AG04449 (cell line): ENCODE measurements at places on chromosomes 12 and 14.

GRCh38 chr14:28678887-28679286, 87.7 kb upstream of the FOXG1 start:
- no peak for DNase-seq

DNA sequence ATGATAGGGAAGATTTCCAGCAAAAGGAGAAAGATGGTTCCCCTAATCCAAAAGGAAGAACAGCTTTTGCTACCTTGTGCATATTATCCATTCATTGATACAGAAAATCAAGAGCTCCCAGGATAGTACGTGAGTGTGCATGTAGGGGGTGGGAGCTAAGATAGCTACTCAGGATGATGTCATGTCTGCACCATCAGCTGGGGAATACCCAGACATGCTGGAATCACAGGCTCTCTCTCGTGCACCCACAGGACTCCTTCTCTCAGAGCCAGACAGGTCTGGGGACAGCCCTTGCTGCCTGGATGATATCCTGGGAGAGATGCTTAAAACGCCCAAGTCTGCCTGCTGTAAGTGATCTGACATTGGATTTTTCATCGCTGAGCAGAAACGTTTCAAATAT, 38.9 kb downstream of the FOXN3 start:
- DNase-seq = peak; percentile 45

DNA sequence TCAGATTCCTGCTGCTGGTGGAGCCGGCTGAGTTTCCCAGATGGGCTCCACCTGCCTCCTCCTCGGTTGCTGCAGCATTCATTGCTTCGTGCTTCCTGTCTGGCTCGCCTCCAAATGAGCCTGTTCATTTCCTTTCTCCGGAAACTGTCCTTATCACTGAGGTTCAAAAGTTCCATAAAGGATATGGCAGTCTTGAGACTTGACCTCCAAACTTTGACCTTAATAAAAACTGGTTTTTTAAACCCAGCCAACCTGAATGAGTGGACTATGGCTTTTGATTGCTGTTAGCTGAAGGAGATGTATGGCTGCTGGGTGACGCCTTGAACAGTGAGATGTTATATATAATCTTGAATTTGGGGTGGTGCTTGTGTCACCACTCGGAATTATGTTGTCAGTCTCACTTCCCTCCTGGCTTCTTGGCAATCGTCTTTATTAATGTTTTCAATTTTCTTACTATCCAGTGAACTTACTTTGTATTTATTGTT, 62.7 kb downstream of the RASSF3 start:
- no peak for DNase-seq

- no peak for DNase-seq
Measured at GRCh38 chr12:89573051-89573810, 47.4 kb upstream of the POC1B start.

DNA sequence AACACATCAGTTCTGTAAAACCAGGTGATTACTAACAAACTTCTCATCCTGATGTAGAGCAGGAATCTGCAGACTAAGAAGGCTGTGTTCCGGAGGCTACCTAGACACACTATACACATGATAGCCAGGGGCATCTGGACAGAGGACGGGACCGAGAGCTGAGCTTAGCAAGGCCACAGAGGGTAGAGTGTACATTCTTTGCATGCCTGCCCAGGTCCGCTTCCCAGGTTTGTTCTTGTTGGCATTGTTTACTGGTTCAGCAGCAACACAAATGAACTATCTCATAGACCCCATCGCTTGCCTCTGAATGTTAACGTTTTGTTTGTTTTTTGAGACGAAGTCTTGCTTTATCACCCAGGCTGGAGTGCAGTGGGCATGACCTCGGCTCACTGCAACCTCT, 17.7 kb upstream of the TEAD4 start:
- no peak for DNase-seq

DNA sequence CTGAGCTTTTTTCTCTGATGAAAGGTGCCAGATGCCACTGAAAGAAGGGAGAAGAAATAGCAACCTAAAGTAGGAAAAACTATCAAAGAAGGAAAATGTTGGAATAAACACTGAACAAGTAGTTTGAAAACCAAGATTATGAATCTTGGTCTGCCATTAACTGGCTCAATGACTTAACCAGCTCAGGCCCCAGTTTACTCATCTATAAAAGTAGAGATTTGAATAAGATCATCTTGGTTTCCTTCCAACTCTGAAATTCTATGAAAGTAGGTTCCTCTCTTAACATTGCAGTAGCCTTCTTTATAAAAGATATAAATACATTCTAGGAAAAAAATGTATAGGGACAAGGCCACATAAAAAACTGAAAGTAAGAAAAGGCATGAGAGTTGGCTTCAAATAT, 16.1 kb upstream of the CCND2 start:
- no peak for DNase-seq

GRCh38 chr12:3135522-3136461, 58.6 kb downstream of the TSPAN9 start:
- no peak for DNase-seq

DNA sequence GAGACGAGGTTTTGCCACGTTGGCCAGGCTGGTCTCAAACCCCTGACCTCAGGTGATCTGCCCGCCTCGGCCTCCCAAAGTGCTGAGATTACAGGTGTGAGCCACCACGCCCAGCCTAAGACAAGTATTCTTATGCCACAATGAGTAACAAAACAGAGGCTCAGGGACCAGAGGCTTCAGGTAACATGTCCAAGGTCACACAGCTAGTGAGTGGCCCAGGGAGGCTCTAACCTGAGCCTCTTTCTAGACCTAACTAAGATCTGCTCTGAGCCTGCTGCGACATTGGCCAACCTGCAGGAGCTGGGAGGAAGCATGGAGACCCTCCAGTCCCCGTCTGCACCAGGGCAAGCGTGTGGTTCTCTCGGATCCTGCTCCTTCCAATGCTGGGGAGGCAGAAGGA, 77.9 kb downstream of the FOXN3 start:
- no peak for DNase-seq

DNA sequence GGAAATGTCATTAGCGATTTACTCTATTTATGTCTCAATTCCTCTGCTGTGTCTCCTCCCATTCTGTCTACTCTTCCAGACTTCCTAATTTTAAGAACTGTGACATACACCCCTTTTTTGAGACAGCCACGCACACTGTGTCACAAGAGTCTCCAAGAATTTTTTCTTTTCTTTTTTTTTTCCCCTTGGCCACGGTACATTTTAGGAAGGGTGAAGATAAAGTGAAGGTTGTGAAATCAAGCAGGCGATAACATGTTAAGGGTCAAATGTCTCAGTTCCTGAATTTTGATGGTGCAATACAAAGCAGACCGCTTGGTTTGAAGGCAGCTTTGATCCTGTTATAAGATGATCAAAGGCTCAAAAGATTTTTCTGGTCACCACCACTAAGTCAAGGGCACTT, 4.3 kb downstream of the OLR1 start:
- DNase-seq = no peak

DNA sequence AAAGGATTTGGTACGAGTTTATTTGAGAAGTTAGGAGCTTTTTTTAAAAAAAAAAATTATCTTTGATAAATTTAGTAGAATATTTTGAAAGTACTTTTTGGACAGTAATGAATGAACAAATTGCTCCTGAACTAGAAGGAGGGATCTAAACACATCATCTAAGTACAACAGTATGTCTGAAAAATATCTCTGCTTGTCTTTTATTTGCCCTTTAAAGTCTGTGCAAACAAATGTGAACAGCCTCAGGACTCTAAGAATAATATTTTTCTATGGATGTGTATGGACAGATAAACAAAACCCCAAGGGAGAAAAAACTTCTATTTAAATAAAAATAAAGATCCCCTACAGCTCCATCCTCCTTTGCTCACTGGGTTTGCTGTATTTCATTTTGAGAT, 19.5 kb downstream of the FBXL14 start:
- DNase-seq = no peak

DNA sequence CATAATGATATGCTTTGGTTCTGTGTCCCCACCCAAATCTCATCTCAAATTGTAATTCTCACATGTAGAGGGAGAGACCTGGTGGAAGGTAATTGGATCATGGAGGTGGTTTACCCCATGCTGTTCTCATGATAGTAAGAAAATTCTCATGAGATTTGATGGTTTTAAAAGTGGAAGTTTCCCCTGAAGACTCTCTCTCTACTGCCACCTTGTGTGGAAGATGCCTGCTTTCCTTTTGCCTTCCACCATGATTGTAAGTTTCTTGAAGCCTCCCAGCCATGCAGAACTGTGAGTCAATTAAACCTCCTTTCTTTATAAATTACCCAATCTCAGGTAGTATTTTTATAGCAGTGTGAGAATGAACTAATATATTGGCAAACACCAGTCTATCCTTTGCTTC, 260.4 kb upstream of the PPFIA2 start:
- DNase-seq = no peak

GRCh38 chr12:29739279-29739991, 44.3 kb downstream of the TMTC1 start:
- no peak for DNase-seq

DNA sequence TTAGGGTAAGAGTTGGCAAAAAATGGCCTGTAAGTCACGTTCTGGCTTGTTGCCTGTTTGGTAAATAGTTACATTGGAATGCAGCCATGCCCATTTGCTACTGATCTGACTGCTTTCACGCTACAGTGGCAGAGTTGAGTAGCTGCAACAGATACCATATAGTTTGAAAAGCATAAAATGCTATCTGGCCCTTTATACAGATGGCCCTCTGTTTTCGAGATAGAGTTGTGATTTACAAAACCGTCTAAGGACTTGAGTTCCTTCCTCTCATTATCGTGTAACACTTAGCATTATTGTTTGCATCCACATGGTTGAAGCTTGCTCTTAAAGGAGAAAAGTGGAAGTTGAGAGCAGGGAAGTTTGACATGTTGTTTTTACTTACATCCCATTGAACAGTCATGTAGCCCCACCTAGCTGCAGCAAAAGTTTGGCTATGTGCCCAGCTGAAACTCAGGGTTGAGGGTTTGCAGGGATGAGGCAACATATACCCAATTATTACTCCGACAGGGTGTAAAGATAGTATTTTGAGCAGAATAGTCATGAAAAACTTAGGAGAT, 11.3 kb upstream of the SCFD1 start:
- DNase-seq = no peak

GRCh38 chr14:59020382-59020781, 168.1 kb upstream of the DAAM1 start:
- no peak for DNase-seq

DNA sequence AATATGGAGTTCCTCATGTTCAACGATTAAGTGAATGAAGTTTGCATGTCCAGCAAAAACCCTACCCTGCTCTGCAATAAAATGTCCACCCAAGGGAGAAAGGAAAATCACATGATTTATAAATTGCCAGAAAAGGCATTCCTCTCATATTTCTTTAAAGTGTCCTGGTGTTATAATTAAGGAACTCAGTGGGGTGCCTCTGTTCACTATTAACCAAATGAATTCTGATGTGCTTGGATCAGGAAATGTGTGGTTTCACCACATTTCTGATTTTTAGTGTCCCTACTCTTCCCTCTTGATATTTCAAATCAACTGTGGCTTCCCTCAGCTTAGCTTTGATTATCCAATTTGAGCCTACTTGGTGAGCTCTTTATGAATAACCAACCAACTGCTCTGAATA, 208.1 kb downstream of the PHLDA1 start:
- DNase-seq = no peak

- DNase-seq = no peak
Measured at GRCh38 chr14:95146079-95146771, 11.1 kb downstream of the DICER1 start.

DNA sequence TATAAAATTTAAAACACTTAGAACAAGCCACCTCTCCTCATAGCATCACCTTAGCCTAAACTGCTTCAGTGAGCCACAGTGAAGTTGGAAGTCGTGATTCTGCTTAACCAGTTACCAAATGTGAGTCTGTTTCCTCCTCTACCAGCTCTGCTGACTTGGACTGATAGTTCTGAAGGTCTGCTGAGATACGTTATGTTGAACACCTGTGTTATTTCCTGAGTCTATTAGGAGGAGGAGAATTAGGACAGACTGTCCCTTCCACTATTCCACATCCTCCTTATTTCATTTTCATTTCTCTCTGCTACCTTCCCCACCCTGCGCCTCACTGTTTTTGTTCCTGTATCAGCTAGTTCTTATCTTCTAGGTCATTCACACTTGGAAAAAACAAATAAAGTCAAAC, 2.4 kb downstream of the SLC2A14 start:
- no peak for DNase-seq

DNA sequence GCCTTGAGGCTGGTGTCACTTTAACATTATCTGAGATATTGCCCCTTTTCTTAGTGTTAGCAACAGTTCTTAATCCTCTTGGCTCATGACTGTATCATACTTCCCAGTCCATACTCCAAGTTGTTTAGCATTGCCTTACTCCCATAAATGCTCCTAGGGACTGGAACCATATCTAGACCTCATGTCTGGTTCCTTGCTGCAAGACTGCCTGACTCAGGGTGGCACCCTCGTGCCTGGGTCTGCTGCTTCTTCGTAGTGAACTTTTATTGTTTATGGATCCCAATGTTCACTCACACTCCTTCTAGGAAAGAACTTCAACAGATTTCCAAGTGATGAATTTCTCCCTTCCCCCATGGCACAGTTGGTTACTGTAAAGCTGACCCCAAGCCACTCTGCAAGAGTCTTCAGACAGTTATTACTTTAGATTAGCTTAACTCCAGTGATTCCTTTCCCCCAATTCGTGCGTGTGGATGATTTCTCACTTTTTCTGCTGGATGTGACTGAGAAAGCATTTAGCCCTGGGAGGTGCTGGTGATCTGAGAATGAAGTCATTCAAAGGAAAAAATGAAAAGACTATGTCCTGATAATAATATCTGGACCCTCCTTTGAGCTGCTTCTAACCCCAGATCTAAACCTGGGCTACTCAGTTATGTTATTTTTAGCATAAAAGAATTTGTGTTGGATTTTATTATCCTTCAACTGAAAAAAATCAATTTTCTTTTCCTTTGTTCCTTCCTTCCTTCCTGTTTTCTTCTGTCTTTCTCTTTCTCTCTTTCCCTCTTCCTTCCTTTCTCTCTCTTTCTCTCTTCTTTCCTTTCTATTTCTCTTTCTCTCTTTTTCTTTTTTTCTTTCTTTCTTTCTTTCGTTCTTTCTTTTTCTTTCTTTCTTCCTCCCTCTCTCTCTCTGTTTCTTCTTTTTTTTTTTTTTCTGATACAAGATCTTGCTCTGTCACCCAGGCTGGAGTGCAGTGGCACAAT, 47.5 kb upstream of the PPP1R12A start:
- no peak for DNase-seq
